ENCODE measurements at places on chromosomes 12 and 14.

GRCh38 chr14:75794615-75795038 is 133.6 kb downstream of the TTLL5 start:
- no peak for DNase-seq

- DNase-seq: peak; percentile 76
These were observed at the start of gene STAT6 for GRCh38 chr12:57111031-57111734. STAT6 (minus strand) TSS chr12:57111362; CDS start chr12:57108278, 3,084 bp downstream.

DNA sequence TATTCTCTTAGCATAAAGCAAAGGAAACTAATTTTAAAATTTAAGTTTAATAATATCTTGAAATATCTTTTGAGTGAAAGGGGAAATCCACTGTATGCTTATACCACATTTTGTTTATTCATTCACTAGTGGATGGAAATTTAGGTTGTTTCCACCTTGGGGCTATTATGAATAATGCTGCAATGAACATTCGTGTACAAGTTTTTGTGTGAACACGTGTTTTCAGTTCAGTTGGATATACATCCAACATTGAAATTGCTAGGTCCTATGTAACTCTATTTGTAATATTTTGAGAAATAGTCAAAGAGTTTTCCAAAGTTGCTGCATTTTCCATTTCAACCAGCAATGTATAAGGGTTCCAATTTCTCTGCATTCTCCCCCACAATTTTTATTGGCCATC is 83.7 kb upstream of the ETV6 start:
- no peak for DNase-seq

DNA sequence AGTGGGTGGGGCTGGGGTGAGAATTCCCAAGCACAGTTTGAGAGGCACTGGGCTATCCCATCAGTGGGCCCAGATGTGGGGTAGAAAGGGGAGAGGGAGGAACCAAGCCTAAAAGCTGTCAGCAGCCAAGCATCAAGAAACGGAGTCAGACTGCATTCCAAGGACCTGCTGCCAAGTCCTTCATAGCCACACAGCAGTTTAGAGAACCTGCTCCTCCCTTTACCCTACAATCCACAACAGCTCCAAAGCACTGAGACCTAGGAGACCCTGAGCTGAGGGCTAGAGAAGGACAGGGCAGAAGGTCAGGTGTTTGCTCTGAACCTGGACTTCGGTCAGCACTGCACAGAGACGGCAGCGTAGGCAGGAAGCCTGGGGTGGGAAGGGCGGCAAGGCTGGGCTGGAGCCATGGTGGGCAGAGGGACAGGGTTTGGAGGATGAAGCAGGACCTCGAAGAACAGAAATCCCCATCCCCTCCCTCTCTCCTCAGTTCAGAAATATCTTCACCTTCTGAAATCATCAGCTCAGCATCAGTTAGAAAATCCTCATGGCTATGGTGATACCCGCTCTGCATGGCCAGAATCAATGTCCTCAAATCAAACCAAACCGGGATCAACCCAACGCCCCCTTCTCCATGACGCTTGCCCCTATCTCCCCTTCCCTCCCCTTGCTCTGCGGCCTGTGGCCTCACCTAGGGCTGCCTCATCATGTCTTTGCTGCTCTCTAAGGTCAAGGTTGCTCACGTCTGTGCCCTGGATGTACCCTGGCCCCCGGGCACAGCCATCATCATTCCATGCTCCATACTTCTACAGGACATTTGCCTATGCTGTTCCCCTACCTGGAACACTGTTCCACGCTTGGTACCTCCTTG is 12.9 kb upstream of the SERPINA4 start:
- no peak for DNase-seq

- no peak for DNase-seq
These were observed 148.7 kb downstream of the DYRK2 start for GRCh38 chr12:67797185-67797741.

All from left ventricle myocardium inferior (tissue), 1 donor.